ENCODE measurements at places on chromosomes 11 and 22.

DNA sequence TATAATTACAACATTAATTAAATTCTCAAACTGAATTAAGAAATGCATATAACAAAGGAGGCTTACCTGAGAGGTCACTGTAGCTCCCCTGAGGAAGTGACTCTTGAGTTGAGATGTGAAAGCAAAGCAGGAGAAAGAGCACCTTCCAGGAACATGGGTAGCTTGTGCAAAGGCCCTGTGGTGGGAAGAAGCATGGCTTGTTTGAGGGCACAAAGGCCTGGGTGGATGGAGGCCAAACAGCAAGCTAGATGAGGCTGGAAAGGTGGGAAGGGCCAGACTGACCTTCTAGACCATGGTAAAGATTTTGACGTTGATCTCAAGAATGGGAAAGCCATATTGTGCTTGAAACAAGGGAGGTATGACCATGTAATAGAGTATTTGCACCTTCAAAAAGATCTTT lies 155.1 kb downstream of the PKNOX2 start:
- no peak for DNase-seq

DNA sequence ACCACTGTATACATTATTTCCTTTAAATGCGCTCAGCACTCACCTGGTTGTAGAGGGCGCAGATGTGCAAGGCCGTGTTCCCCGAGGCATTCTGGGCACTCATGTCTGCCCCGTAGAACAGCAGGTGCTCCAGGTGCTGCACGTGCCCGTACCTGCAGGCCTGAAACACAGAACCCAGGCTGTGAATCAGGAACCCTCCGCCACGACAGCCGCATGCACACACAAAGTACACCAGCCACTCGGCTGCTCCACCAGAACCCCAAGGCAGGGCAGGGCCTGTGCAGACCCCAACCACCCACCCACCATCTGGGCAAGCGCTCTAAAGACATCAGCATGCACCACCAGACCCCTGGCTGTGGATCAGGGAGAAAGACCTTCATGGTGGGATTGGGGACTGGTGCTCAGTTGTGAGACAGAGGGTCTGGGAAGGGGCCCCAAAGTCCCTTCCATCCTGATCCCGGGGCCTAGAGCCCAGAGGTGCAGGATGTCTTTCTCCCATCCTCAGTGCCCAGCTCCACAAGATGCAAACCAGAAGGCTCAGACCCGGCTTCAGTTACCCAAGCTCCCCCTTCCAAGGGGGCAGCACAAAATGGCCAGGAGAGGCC lies 177.2 kb downstream of the SHANK2 start:
- no peak for DNase-seq

DNA sequence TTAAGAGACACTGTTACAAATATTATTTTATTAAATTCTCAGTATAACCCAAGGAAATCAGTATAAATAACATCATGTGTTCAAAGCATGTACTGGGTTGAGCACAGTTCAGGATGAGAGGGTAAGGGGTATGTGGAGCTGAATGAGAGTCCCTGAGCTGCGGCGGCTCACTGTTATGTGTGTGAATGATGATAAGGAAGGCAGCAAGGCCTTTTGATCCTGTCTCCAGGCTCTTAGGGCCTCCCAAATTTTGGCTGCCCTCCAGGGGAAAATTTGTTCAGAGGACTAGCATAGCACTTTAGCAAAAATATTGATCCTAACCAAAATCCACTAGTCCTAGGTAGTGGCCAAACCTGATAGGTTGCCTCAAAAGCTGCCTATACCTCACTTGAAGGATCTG lies 86.1 kb upstream of the SPON1 start:
- no peak for DNase-seq

DNA sequence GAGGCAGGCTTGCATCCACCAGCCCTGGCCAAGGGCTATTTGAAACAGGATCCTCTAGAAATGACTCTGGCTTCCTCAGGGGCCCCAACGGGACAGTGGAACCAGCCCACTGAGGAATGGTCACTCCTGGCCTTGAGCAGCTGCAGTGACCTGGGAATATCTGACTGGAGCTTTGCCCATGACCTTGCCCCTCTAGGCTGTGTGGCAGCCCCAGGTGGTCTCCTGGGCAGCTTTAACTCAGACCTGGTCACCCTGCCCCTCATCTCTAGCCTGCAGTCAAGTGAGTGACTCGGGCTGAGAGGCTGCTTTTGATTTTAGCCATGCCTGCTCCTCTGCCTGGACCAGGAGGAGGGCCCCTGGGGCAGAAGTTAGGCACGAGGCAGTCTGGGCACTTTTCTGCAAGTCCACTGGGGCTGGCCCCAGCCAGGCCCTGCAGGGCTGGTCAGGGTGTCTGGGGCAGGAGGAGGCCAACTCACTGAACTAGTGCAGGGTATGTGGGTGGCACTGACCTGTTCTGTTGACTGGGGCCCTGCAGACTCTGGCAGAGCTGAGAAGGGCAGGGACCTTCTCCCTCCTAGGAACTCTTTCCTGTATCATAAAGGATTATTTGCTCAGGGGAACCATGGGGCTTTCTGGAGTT lies 13.3 kb downstream of the IL10RA start:
- DNase-seq = no peak

GRCh38 chr11:43135966-43136534 lies 175.7 kb upstream of the API5 start:
- DNase-seq = no peak

DNA sequence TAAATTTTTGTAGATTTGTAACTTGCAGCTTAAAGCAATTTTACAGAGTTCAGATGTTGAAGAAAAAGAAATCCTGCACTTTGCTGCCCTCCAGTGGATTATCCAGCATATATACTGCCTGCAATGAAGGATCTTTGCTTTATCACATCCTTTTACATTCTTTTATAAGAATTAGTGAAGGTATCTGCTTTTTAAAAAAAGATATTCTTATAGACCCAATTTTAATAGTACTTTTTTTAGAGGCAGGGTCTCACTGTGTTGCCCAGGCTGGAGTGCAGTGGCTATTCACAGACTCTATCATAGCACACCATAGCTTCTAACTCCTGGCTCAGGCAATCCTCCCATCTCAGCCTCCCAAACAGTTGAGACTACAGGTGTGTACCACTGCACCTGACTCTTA lies 60.7 kb downstream of the TTC17 start:
- no peak for DNase-seq

- no peak for DNase-seq
Measured at GRCh38 chr22:42414565-42415303, 17.5 kb downstream of the NFAM1 start.

DNA sequence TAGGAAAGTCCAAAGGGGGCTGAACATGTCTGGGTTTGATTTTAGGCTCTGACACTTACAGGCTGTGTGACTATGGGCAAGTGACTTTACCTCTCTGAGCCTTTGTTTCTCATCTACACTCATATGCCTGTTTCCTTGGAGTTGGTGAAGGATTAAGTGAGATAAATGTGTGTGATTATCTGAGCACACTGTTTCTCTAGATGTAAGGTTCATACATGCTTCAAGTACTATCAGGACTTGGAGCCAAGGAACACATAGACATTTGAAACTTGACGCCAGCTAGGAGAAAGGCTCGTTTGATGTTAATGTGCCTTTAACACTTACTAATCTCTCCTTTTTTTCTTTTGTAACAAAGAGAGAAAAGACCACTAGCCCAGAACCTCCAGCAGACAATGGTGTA lies 9.7 kb downstream of the CRYBB1 start:
- no peak for DNase-seq

DNA sequence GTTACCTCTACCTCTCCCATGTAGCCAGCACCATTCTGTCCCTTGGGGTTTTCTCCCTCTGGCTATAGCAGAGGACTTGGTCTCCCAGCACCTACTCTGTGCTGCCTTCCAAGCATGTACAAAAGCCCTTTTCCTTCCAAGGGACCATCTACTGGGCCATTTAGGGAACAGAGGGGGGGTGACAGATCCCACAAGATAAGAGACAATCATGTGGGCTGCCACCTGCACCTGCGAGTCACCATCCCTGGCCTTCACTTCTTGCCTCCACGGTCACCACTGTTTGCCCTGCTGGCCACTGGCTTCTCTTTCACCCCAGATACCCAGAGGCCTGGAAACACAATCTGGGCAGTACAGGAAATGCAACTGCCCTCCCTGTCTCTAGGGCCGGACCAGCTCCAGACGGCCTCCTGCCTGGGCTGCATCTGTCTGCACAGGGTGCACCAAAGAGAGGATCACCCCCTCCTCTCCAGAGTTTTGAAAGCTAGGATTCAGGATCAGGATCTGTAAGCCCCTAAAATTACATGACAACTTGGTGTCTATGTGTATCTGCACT lies 160.8 kb upstream of the NECTIN1 start:
- DNase-seq = no peak

DNA sequence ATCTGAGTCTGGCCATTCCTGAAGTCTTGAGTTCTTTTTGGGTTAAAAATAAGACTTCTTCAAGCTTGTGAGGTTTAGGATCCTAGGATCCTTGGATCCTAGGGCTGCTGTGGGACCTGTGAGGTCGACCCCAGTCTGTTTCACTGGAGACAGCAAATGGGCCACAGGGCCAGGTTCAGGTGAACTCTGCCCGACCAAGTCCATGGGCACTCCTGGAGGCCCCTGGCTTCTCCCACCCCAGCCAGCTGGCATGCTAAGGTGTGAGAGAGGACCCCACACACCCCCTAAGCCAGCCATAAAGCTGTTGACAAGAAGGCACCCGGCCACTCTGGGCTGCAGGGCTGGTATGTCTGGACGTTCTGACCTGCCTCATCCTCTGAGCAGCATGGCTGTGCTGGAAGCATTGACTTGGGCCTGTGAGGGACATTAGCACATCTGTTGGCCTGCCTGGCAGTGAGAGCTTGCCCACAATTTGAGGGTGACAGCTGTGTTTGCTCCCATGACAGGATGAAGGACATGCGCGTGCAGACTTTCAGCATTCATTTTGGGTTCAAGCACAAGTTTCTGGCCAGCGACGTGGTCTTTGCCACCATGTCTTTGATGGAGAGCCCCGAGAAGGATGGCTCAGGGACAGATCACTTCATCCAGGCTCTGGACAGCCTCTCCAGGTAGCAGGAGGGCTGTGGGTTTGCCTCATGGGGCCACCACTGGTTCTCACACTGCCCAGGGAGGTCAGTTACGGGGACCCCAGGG lies 16.0 kb downstream of the CLDN5 start:
- no peak for DNase-seq

GRCh38 chr22:37184380-37184755 lies 3.7 kb downstream of the C1QTNF6 start:
- DNase-seq = peak; percentile 10

- no peak for DNase-seq
Measured at GRCh38 chr11:58914821-58915543, 24.3 kb upstream of the GLYATL1 start.

DNA sequence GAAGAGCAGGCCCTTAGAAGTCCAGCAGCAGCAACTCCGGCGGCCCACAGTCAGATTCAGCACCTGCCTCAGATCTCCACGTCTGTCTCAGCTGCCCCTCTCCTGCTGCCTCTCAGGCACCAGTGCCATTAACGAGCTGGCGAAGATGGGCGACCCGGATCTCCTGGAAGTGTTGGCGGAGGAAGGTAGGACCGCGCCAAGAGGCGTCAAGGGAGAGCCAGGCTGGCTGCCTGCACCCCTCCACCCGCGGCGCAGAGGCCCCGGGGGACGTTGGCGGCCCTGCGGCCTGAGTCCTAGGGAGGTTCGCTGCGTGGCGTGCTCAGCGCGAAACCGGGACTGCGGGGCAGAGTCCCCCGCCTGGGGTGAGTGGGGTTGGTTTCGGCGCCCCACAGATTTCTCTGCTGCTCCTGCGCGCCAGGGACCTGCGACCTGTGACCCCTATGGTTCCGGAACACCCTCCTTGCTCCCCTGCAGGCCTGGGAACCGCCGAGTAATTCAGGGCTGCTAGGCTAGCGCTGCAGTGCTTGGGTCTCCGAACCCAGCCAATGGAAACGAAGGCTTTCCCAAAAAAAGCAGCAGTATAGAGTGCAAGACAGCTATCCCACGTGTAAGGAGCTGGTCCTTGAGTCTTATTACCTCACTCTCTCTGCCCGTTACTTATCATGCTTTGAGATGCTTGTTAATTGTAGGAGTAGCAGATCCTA lies 615 bp downstream of the ANO5 start:
- peak; percentile 22 for DNase-seq

- no peak for DNase-seq
Measured at GRCh38 chr11:128576555-128576954, 10.8 kb downstream of the ETS1 start.

- peak; percentile 25 for DNase-seq
Measured at GRCh38 chr11:19868281-19868821, 155.7 kb downstream of the NAV2 start.

GRCh38 chr11:255816-256215 lies 19.0 kb downstream of the PSMD13 start:
- no peak for DNase-seq

GRCh38 chr11:105032495-105032894 lies 2.4 kb downstream of the CASP1 start:
- no peak for DNase-seq

DNA sequence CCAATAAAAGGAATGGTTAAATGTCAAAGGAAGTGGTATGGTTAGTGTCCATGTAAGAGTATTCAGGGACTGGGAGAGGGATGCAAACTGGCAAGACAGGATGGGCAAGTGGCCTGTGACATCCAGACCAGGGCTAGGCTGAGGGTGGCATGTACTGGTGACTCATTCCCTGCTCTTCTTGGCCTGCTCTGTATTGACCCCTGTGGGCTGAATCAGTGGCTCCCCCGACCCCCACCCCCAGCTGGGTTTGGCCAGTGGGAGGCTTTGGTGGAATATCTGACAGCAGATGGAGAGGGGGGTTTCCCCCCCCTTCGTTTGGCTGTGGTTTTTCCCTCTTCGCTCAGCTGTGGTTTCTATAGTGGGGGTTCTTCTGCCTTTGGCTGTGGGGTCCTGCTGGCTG lies 87.7 kb downstream of the CSNK2A3 start:
- no peak for DNase-seq

- DNase-seq = no peak
Measured at GRCh38 chr11:35780951-35781860, 118.6 kb downstream of the TRIM44 start.

- no peak for DNase-seq
Measured at GRCh38 chr11:131253656-131254151, 116.7 kb upstream of the NTM start.

GRCh38 chr11:80727315-80727714 lies 1286.5 kb upstream of the TENM4 start:
- no peak for DNase-seq

DNA sequence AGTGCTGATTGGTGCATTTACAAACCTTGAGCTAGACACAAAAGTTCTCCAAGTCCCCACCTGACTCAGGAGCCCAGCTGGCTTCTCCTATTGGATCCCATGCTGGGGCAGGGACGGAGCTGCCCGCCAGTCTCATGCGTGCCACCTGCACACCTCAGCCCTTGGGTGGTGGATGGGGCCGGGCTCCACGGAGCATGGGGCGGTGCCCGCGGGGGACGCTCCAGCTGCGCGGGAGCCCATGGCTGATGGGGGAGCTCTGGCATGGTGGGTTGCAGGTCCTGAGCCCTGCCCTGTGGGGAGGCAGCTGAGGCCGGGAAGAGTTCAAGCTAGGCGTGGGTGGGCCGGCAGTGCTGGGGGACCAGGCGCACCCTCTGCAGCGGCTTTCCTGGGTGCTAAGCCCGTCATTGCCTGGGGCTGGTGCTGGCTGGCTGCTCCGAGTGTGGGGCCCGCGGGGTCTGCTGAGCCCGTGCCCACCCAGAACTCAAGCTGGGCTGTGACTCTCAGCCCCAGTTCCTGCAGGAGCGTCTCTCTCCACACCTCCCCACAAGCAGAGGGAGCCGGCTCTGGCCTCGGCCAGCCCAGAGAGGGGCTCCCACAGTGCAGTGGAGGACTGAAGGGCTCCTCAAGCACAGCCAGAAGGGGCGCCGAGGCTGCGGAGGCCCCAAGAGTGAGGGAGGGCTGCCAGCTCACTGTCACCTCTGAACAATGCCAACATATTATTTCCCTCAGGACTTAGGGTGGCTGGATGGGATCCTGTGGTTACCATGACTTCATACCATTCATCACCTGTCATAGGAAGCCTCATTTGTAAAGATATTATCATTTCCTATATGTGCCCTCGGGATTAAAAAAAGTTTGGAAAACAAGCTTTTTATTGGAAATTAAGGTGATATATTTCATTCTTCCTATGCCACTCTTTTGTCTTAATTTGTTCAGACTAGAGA lies 688.7 kb downstream of the ETS1 start:
- no peak for DNase-seq
